ENCODE measurements at places on chromosomes 16 and 17. TPM values are rescaled to one million over a fixed set of nuclear protein-coding genes. Genes with fewer than 3 reads are reported as not detected.

DNA sequence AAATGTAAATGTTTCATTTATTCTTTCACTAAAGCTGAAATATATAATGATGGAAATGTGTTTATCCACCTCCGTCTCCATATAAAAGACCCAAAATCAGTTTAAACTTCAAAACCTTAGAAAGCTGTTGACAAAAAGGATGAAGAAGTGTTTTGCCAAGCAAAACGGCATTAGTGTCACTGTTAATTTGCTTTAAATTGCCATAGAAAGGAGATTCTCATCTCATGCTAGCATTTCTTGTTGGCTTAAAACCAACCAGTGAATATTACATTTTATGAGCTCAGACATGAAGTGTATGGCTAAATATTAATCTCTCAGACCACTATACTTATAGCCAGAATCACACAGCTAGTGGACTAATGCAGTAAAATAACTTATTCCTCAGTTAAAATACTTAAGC, 398.8 kb downstream of the KIF2B start:
- no peak for DNase-seq

- no peak for DNase-seq
These were observed 36.3 kb downstream of the MYO18A start for GRCh38 chr17:29143894-29144293.

DNA sequence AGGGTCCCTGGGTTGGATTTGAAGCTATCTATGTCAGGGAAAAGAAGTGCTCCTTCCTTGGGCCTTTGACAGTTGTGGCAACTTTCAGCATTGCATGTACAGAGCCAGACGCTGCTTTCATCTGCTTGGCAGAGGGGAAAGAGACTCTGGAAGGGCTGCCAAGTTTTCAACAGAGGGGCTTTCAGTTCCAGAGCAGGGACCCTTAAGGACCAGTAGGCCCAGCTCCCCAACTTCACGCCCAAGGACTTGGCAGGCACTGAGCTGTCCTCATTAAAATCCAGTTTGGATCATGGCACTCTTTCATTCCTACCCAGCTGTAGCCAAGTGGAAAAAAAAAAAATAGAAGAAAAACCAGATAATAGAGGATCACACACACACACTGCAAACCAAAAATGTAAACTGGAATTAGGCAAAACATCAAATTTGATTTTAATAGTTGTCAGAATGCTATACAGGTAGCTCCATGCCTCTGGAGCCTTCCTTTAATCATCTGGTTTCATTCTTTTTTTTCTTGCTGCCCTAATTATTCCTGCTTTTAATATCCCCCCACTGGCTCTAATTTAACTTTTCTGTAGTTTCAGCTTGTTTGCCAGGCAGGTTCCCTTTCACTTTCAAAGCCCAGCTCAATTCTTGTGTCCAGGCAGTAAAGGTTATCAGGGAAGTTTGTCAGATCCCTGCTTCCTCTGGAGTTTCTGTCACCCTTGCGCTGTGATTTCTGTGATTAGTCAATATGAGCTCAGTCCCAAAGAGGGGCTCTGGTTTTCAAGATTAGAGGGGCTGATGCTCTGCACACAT, 702.6 kb upstream of the CDH8 start:
- DNase-seq, result no peak

GRCh38 chr17:64449545-64449944, 630 bp downstream of the MILR1 start:
- no peak for DNase-seq

- no peak for DNase-seq
These were observed 198.6 kb downstream of the AXIN2 start for GRCh38 chr17:65362826-65363225.

GRCh38 chr17:60043846-60044245, 34.9 kb downstream of the HEATR6 start:
- DNase-seq, result no peak

GRCh38 chr17:12603566-12603965, 62.1 kb upstream of the MYOCD start:
- DNase-seq, result no peak

The KREMEN2 gene
- 0.07 TPM for polyA plus RNA-seq

The FLYWCH2 gene
- 31.1 TPM for polyA plus RNA-seq

The OR3A3 gene
- polyA plus RNA-seq, result not detected

The P2RX5 gene
- polyA plus RNA-seq, result 18.7 TPM

All from GM12878 (cell line).